Breast epithelium (tissue), 4 donors: ENCODE measurements at places on chromosomes 7 and 10.

- no peak overlapping the region for H3K4me3 ChIP-seq
- H3K27ac ChIP-seq: no peak overlapping the region
- no peak for DNase-seq
- H3K4me1 ChIP-seq: no peaks in the 10 kb centered on the region
Measured at GRCh38 chr7:122262246-122262645, 42.3 kb downstream of the FEZF1 start.

DNA sequence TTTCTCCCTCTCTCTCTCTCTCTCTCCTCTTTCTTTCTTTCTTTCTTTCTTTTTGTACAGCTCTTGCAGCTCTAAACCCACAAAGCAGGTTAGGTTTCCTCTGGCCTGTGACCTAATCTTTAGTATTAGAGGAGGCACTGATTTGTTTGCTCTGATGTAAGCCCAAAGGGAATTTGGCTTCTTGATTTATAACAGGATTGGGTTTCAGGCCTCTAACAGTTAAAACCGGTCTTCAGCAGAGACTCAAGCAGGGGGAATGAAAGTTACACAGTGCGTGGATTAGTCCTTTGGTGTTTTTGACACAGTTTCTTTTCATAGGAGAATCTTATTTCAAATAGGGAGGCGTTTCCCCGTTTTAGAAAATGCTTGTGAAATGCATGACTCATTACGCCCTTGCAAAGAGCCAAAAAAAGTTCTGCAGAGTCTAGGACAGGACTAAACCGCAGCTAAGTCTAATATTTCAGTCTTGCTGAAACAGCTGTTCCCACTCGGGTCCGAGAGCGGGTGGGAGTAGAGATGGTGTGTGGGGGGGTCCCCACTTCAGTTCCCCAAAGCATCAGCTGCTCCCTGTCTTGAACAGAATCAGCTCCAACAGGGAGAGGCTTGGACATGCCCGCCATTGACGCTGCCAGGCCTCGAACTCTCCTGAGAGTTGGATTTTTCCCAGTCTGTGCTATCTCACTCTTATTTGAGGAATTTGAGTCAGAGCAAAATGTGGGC, 296.5 kb upstream of the PITRM1 start:
- peak overlapping the region; percentile 96 for H3K27ac ChIP-seq
- no peaks in the 10 kb centered on the region for H3K36me3 ChIP-seq
- no peak for DNase-seq

- no peaks in the 10 kb centered on the region for H3K4me1 ChIP-seq
- no peaks in the 10 kb centered on the region for H3K27me3 ChIP-seq
- no peaks in the 10 kb centered on the region for H3K36me3 ChIP-seq
- DNase-seq: no peak
Measured at GRCh38 chr10:58637352-58637751, 124.7 kb downstream of the BICC1 start.

DNA sequence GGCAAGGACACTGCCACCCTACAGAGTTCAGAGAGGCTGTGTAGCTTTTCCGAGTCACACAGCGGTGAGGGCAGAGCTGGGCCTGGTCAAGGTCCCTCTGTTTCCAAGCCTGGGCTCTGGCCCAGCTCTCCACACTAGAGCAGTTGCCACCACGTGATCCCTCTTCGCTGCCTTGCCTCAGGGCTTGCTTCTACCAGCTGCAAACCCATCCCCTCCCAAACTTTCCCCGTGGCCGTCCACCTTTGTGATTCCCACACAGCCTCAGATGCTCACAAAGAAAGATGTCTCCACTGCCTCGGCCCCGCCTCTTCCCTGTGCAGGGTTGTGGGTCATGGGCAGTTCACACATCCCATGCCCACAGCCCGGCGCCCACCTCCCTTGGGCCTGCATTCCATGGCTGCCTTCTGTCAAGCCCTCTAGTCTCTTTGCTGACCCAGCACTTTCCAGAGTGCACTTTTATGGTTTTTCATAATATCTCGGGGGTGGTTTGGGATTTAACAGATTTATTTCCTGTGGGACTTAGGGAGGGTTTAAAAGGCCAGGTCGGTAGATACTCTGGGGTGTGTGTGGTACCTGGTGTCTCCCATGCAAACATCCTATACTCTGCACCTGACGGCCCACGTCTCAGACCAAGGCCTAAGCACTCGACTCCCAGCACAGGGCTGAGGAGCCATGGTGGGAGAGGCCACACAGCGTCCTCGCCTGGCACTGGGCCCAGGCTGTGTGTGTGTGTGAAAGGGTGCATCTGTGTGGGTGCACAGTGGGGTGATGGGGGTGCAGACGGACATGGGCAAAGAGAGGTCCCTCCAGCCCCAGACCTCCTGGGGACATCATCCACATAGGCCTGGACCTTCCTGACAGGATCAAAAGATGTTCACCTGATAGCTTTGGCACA, 59.6 kb downstream of the PKD1L1 start:
- H3K4me1 ChIP-seq: no peaks in the 10 kb centered on the region
- DNase-seq: no peak
- H3K4me3 ChIP-seq: no peak overlapping the region
- H3K27me3 ChIP-seq: no peaks in the 10 kb centered on the region
- no peak overlapping the region for H3K27ac ChIP-seq
- no peaks in the 10 kb centered on the region for H3K36me3 ChIP-seq

DNA sequence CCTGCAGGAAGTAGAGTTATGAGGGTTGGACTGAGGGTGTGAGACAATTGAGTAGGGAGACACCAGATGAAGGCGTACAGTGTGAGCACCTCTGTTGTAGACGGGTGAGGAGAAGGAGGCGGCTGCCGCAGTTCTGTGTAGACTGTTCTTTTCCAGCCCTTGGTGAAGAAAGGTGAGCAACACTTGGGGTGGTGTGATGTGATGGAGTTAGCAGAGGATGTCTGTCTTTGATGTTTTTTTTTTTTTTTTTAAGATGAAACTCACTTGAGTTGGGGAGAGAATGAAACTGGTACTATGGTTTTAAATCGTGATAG, 42.8 kb upstream of the RNF216 start:
- no peaks in the 10 kb centered on the region for H3K27me3 ChIP-seq
- H3K27ac ChIP-seq: no peak overlapping the region
- H3K36me3 ChIP-seq: no peaks in the 10 kb centered on the region

GRCh38 chr10:129131457-129132132, 335.4 kb upstream of the MGMT start:
- no peaks in the 10 kb centered on the region for H3K27me3 ChIP-seq
- no peaks in the 10 kb centered on the region for H3K36me3 ChIP-seq
- H3K4me1 ChIP-seq: no peaks in the 10 kb centered on the region
- peak overlapping the region; percentile 48 for H3K27ac ChIP-seq

DNA sequence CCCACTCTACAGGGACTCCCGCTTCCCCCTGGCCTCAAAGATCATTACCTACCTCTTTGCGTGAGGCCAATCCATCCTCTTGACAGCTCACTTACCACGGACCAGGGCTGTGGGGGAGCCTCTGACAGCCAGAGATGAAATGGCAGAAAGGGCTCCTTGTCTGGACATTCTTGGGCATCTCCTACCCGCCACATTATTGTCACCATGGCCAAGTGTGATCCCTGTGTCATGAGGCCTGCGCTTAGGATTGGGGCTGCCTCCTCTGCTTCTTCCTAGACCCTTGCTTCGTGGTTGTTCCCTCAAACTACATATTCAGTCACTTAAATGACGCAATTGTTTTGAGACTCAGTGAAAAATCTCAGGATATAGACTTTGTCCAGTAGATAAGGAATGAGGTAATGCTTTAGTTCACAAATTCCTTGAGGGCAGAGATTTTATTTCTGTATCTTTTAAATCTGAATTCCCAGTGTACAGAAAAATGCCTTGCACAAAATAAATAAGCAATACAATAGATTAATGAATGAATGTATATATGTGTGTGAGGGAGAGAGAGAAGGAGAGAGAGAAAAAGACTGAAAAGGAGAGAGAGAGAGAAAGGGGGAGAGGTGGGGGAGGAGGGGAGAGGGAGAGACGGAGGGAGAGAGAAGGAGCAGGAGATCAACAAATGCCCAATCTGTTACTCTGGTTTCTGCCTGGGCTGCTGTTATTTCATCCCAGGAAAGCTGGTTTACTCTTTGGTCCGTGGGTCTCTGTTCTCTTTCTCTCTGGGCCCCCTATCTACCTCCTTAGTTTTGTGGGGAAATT, 159.0 kb downstream of the PLXNA4 start:
- no peaks in the 10 kb centered on the region for H3K36me3 ChIP-seq
- DNase-seq: no peak
- H3K4me1 ChIP-seq: no peaks in the 10 kb centered on the region
- H3K27ac ChIP-seq: no peak overlapping the region
- no peak overlapping the region for H3K4me3 ChIP-seq

GRCh38 chr10:29923416-29923965, 135.9 kb downstream of the JCAD start:
- H3K4me1 ChIP-seq: no peaks in the 10 kb centered on the region
- H3K36me3 ChIP-seq: no peaks in the 10 kb centered on the region
- DNase-seq: no peak
- H3K27me3 ChIP-seq: no peaks in the 10 kb centered on the region

GRCh38 chr10:79374312-79375191, 27.3 kb downstream of the PPIF start:
- no peak overlapping the region for H3K4me3 ChIP-seq
- peak; percentile 88 for DNase-seq
- H3K27ac ChIP-seq: no peak overlapping the region
- H3K36me3 ChIP-seq: no peaks in the 10 kb centered on the region

GRCh38 chr7:155602750-155603149, 41.7 kb upstream of the RBM33 start:
- peaks cover 4% of the 10 kb centered on the region for H3K27me3 ChIP-seq
- no peak overlapping the region for H3K4me3 ChIP-seq
- no peaks in the 10 kb centered on the region for H3K4me1 ChIP-seq
- DNase-seq: no peak
- no peaks in the 10 kb centered on the region for H3K36me3 ChIP-seq

GRCh38 chr10:9824631-9825071, 1193.0 kb upstream of the CELF2 start:
- no peaks in the 10 kb centered on the region for H3K27me3 ChIP-seq
- H3K4me3 ChIP-seq: no peak overlapping the region
- no peak for DNase-seq
- no peaks in the 10 kb centered on the region for H3K4me1 ChIP-seq
- H3K27ac ChIP-seq: no peak overlapping the region

DNA sequence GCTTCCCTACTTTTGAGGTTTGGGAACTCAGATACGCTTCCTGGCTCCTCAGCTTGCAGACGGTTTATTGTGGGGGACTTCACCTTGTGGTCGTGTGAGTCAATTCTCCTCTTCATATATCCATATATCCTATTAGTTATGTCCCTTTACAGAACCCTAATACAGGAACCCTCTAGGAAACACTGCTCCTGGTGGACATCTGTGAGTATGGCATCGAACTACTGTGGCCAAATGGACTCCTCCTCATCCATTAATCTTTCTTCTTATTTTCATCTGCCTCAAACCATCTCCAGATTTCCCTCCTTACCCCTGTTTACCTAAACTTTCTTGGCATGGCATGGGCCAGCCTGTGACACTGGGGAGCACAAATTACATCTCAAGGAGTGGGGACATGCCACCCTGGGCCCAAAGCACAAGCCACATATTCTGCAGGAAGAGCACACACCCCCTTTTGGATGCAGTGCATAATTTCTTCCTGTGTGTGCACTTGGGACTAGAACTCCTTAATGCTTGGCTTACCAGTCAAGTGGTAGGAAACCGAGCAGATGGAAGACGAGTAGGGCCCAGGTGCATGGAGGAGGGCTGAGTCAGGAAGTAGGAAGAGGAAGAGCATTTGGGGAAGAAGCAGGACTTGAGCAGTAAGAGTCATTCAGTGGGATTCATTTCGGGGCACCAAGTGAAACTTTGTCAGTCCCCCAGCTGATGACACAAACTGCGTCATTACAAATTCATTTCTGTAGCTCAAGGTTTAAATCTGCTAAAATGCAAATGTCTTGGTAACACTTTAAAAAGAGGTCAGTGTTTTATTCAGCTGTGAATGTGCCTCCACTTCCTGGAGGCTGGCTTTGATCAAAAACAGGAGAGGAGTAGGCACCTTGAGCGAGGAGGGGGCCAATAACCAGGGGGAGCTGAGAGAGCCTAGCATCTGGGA, 80.8 kb upstream of the PLXNA4 start:
- H3K4me3 ChIP-seq: no peak overlapping the region
- H3K36me3 ChIP-seq: no peaks in the 10 kb centered on the region
- no peak for DNase-seq
- H3K27ac ChIP-seq: no peak overlapping the region
